ENCODE measurements at places on chromosomes 3 and 15.

DNA sequence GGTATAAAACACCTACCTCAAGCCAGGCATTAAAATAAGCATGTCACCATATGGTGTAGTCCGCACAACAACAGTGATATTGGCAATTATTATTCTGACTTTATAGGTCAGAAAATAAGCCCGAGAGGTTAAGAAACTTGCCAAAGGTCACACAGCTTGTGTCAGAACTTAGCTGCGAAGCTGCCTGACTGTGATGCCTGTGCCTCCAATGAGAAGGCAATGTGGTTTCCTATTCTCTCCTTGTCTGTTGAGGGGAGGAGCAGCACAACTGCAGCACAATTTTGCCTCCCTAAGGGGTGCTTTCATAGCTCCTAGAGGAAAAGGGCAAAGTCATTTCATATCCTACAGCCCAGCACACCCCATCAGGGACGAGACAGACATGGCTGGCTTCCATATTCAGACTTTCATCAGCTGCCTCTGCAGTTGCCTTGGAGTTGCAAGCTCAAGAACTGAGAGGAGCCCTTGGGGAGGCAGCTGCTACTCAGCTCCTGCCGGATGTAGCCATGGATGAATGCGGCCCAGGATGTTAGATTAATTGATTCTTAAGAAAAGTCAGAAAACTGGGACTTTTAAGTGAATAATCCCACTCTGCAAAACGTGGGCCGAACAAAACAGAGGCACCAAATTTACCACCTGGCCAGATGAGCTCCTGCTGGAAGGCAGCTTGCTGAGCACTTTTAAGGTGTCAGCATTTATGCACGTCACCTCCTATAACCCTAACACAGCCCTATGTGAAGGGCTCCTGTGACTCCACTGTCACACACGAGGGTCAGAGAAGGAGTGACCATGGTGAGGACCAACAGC lies 38.5 kb downstream of the MYO5C start:
- DNase-seq = no peak

GRCh38 chr15:82177291-82178010 lies 85.1 kb downstream of the EFL1 start:
- DNase-seq = no peak

DNA sequence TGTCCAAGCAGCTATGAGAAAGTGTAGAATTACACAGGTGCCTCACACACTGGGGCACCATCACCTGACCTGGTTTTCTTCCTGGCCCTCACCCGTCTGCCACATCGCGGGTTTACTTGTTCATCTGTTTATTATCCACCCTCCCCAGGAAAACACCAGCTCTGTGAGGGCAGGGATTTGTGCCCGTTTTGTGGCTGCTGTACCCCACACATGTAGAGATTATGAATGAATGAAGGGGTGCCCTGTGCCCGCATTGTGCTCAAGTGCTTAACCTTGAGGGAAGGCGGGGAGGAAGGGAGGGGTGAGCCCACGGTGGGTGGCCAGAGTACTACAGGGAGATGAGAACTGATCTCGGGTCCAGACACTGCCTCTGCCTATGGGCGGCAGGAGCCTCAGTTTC lies 108.4 kb downstream of the WNT7A start:
- no peak for DNase-seq

GRCh38 chr3:157513585-157513984 lies 10.4 kb upstream of the VEPH1 start:
- no peak for DNase-seq

- DNase-seq = no peak
Measured at GRCh38 chr3:39812537-39812936, 3.1 kb downstream of the MYRIP start.

GRCh38 chr15:29917600-29918597 lies 95.6 kb upstream of the TJP1 start:
- no peak for DNase-seq

DNA sequence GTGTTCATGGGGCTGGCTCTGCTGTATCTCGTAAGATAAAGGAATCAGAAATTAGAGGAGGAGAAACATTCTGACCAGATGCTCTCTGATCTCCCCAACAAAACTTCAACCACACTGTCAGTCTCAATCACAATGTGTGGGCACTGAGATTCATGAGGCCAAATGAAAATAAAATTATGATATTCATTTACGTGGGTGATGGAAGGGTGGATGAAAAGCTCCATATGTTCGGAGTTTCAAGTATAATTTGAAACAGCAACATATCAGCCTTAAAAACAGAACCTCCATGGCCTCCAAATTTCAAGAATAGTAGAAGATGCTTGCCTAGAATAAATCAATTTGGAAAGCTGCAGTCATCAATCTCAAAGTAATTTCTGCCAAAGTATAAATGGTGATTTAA lies 363.7 kb downstream of the MAGI1 start:
- DNase-seq = no peak

DNA sequence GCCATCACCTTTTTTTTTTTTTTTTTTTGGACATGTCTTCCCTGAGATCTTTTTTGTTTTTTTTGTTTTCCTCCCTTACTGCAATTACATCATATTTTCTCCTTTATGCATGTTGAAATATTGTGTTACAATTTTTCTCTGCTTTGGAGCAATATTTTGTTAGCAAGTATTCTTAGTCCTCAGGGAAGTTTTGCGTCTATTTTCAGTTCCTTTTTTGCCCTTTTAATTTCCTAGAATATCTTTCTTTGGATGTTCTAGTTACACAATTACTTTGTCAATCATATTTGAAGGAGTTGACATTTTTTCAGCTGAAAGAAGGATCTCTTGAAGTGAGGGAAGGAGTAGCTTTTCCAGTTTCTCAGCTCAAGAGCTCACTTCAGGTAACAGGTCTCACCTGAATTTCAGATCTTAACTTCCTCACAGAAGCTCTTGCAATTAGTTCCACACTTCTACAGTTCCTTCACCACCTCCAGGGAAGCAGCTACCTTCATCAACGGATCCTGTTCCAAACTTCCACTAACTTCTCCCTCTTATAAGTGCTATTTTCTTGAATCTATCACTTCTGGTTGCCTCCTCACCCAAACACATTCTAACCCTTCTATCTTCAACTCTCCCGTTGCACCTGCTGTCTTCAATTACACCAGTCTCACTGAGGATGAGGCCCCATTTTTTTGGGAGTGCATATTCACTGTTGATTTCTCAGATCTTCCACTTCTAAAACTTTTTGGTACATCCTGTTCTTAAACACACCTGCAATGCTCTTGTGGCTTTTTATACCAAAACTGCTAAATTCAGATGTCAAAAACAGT lies 57.8 kb upstream of the CPOX start:
- no peak for DNase-seq

DNA sequence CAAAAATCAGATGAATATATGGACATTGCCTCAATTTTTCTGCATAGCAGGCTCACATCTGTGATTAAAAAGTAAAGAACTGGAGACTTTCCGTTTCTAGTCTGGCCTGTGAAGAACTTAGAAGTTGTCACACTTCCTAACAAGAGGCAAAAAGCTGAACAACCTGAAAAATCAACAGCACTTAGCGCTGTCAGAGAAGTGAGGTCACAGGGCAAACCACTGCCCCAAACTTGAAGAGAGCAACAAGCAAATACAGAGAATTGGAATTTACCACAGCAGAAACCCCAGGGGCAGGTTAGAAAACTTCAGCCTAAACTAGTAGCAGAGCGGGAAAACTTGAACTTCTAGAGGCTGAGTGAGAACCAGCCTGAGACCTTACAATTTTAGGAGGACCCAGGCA lies 38.9 kb downstream of the CCDC54 start:
- DNase-seq = no peak

GRCh38 chr3:159600291-159600690 lies 388.3 kb upstream of the IL12A start:
- no peak for DNase-seq

GRCh38 chr3:173586166-173586565 lies 188.6 kb downstream of the NLGN1 start:
- no peak for DNase-seq

DNA sequence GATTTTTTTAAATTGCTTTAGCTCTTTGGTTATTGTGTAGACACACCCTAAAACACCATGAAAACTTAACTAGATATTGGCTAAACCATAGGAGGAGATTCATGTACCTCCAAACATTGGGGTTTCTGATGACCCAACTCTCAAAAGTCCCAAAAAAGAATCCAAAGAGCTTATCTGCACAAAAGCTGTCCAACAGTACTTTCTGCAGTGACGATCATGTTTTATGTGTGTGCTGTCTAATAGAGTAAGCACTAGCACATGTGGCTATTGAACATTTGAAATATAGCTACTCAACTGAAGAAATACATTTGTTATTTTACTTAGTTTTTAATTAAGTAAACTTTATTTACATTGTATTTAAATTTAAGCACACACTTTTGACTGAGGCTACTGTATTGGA lies 818.2 kb upstream of the LMCD1 start:
- no peak for DNase-seq

DNA sequence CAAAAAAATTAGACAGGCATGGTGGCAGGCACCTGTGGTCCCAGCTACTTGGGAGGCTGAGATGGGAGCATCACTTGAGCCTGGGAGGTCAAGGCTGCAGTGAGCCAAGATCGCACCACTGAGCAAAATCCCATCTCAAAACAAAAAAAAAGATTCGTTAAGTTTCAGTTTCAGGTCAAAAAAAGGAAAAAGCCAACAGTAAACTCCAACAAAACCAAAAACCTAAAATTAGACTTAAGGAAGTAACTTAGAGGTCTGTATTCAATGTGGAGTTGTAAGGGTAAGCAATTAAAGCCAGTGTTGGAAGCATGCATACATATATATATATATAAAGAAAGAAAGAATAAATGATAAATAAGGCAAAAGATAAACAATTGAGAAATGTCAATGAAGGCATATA lies 11.8 kb downstream of the KPNA1 start:
- DNase-seq = no peak

GRCh38 chr3:65200310-65200970 lies 512.6 kb upstream of the ADAMTS9 start:
- no peak for DNase-seq

GRCh38 chr15:90531147-90531546 lies 1.4 kb downstream of the CRTC3 start:
- DNase-seq = no peak

DNA sequence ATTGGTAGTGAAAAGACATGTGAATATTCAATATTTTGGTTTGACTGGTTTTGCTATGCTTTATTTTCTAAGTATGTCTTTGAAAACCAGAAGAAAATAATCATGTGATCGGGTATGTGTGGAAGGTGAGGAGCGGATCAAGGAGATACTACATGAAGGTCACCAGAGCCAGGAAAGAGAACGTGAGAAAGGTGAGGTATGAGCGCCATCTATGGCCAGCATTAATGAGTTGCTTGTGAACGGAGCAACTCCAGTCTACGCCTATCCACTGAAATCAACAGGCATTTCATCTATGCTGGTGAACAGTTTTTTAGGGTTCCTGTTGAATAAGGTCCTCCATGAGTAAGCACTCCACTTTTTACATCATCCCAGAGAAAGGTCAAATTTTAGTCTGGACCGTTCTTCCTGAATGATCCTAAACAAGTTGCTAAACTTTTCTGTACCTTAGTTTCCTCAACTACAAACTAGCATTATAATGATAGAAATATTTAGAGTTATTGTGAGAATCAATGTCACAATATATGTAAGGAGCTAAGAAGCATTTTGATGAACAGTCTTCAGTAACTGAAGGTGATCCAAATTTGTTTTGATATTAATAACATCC lies 1435.2 kb upstream of the CADM2 start:
- DNase-seq = peak; percentile 34

GRCh38 chr3:100932491-100932890 lies 60.7 kb downstream of the ABI3BP start:
- no peak for DNase-seq

DNA sequence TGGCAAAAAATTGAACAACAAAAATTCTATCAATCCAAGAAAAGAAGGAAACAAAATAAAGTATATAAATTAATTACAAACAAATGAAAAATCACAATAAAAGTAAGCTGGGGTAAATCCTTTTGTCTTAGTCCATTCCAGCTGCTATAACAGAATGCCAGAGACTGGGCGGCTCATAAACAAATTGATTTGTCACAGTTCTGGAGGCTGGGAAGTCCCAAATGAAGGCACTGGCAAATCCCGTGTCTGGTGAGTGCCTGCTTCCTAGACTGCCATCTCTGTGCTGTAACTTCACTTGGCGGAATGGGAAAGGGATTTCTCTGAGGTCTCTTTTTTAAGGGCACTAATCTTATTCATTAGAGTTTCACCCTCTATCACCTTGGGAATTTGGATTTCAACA lies 53.6 kb upstream of the RPL35A start:
- DNase-seq = no peak

DNA sequence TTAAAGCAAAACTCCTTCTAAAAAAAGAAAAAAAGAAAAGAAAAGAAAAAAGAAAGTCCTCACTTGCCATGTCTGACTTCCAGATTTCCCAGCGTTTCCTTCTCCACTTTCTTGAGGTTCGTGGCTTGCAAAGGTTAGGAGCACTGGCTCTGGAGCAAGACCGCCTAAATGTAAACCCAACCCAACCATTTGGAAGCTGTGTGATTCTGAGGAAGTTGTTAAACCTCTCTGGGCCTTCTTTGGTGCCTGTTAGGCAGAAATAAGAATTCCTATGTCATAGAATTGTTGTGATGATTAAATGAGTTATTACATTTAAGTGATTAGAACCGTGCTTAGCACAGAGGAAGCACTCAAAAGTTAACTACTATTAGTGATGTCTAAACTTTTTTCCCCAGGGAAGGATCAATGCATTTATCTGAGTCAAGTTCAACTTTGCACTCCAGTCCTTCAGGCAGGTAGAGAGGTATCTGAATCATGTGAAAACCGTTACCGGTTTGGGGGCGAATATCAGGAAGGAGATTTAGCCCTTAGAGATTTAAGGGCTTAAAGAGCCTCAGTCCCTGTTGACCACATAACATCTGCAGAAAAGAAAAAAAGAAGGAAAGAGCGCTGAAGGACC lies 78.3 kb upstream of the HES1 start:
- no peak for DNase-seq

DNA sequence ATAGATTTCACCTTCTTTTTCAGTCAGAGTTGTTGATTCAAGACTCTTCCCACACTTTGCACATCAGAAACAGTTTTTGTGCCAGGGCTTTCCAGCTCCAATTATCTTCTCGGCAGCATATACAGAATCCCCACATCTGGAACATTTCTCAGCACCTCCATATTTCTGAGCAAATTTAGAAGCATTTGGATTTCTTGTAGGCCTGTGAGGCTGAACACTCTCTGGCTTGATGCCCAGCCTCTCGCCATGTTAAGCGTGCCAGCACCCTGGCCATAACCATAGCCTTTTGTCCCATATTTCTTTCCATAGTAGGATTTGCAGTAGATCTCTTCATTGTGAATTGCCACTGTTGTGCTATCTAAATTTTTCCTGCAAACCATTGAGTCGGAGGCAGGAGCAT lies 28.3 kb downstream of the CD80 start:
- no peak for DNase-seq

GRCh38 chr15:57283774-57284503 lies 92.4 kb upstream of the CGNL1 start:
- DNase-seq = no peak

DNA sequence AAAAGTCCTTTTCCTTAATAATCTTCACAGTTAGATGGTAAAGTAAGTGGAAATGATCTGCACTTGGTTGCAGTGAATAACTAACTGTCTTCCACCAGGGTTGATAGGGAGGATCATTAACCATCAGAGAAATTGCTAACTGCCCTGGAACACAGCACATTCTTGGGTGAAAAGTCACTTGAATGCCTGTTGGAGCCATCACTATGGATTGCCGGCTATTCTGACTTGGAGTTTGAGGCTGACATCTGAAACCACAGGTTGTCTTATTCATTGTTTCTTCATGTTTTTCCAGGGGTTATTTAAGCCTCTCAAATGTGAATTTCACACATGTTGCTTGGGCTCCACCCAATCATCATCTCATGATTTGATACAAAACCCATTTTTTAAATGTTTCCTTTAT lies 901.4 kb downstream of the MCTP2 start:
- DNase-seq = no peak
